ENCODE measurements at places on chromosomes 12 and 14.

DNA sequence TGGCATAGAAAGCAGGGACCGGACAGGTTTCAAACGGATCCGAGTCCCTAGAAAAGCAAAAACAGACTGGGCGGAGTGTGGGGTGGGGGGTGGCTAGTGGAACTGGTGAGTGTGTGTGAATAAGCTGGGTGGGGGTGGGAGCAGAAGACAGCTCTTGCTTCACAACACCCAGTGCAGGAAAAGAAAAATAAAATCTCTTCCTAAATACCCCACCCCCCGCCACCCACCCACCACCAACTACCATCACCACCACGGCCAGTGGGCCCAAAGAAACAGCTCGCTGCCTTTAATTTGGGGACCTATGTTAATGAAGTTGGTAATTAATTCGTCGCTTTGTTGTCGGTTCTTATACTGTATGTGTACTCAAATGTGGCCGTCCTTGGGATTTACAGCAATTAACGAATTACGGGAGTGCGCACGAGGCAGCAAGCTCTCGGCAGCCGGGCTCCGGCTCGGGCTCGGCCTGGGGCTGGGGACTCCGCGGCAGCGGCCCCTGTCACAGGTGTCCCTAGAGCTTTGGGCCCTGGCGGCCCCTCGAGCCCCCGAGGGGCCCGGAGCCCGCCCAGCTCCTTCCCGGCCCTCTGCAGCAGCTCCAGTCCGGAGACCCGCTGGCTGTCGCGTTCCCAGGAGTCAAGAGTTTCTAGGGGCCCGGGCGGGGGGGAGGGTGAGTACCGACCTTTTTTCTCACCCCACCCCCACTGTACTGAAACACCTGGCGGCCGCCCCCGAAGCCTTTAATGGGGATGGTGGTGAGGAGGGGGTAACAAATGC is 1.5 kb upstream of the OTX2 start:
- DNase-seq = no peak

DNA sequence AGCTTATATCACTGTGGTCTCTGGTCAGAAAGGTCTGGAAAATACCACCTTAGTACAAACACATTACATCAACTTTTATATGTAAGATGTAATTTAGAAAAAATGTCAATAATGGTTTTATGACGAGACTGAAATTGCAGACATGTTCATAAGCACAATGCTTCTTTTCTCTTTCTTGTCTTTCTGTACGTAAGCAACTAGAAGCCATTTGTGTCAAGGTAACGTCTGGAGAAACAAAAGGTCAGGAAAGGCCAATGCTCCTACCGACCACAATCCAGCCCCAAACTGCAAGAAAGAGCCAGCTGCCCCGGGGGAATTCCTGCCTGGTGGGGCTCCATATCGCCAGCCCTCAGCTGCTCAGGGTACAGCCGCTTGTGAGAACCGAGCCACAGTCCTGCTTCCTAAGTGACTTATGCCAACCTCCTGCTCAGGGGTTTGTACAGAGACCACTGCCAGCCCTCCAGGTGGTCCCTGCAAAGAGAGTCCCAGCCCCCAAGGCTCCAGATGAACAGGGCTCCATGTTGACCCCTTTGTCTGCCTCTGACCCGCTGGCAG is 6.3 kb downstream of the ZNF839 start:
- no peak for DNase-seq

DNA sequence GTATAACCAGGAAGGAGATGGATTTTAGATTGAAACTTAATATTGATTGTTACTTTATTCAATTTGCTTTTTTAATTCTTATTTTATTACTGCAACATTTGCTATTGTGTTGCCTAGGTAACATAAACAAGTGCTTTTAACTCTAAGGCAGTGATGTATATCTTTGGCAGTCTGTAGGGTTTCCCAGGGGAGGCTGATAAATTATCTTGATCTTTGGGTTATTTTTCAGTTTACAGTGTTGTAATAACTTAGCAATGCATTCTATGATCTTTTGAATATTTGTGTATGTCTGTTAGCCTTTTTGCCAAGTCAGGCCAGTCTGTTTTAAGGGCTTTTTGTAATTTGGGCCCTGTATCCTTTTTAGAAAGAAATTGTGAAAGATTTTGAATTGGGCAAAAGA is 7.8 kb upstream of the DTD2 start:
- no peak for DNase-seq

DNA sequence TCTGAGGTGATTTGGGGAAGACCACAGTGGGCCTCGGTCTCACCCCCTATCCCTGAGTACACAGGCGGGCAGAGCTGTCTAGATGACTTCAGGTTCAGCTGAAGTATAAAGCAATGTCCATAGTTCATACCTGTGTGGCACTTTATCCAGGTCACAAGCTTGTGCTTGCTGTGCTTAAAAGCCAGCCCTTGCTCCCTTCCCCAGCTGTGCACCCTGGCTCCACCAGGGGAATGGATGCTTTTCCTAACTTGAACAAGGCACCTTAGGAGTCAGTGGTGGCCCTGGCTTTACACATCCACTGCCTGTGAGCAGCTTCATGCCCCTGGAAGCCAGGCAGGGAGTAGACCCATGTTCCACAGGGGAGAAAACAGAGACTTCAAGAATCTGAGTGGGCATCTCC is 5.5 kb downstream of the CARMIL3 start:
- DNase-seq = no peak

GRCh38 chr14:36319899-36320199 is 588 bp downstream of the MBIP start:
- no peak for DNase-seq

DNA sequence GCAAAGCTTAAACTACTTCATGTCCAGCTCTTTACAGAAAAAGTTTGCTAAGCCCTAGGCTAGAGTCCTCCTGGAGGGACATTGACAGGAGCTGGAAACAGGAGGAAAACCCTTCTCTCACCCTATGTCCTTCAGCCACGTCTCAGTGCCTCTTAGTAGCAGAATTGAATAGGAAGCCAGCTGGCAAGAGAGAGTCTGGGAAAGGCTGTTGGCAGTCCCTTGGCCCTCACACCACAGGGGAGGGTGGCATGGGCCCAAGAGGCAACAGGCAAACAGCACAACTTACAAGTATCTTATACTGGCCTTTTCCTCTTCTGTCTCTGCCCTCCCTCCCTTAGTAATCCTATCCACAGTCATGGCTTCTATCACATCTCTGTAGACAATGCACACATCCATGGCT is 27.7 kb upstream of the DHRS2 start:
- DNase-seq = no peak

Measured in CD4-positive, alpha-beta T cell treated with Interleukin-15 for 1 hour (primary cell).